ENCODE measurements at places on chromosomes 13 and 19.
A peak's percentile ranks its signal among the peaks of the same experiment; 100 is the strongest.

- no peak for DNase-seq
These were observed 31.0 kb upstream of the COX7A1 start for GRCh38 chr19:36183245-36183628.

- no peak for DNase-seq
These were observed 158.0 kb downstream of the KCTD15 start for GRCh38 chr19:33954686-33955085.

DNA sequence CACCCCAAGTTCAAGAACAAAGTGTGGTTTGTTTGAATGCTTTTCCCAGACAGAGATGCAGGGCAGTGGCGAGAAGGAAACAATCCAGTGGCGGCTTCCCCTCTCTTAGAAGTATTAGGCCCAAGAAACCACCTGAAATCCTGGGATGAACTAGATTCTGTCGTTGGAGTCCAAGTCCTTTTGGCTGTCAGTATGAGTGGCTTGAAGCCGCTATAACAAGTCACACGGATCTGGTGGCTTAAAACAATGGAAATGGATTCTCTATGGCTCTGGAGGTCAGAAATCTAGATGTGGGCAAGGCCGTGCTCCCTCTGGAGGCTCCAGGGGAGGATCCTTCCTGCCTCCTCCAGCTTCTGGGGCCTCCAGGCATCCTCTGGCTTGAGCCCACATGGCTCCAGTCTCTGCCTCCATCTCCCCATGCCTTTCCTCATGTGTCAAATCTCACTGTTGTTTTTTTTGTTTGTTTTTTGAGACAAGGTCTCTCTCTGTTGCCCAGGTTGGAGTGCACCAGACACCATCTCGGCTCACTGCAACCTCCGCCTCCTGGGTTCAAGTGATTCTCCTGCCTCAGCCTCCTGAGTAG is 97.7 kb downstream of the GNG7 start:
- DNase-seq = no peak

DNA sequence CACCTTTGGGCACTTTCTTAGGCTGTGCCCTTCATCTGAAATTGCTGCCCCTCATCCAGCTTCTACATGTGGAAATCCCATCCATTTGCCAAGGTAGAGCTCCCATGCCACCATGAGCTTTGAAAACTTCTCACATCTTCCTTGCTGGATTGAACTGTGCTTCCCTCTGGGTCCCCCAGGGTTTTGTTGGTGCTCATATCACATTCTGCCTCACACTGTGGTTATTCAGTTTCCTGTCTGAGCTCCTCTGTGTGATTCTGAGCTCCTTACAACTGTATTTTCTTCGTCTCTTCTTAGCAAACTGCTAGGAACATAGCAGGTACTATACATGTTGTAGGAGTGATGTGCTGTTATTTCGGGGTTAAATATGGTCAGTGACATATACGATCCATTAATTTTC is 74.9 kb upstream of the KL start:
- DNase-seq = no peak

DNA sequence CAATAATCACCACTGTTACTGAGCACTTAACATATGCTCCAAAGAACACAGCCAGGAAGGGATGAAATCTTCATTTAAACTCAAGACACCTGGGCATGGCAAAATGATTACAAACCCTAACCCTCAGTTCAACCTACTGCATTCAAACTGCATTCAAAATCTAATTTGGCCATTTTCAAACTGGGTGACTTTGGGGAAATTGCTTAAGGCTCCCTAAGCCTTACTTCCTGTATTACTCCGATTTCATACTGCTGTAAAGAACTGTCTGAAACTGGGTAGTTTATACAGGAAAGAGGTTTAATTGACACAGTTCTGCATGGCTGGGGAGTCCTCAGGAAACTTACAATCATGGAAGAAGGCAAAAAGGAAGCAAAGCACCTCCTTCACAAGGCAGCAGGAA is 50.4 kb downstream of the CBY2 start:
- no peak for DNase-seq

DNA sequence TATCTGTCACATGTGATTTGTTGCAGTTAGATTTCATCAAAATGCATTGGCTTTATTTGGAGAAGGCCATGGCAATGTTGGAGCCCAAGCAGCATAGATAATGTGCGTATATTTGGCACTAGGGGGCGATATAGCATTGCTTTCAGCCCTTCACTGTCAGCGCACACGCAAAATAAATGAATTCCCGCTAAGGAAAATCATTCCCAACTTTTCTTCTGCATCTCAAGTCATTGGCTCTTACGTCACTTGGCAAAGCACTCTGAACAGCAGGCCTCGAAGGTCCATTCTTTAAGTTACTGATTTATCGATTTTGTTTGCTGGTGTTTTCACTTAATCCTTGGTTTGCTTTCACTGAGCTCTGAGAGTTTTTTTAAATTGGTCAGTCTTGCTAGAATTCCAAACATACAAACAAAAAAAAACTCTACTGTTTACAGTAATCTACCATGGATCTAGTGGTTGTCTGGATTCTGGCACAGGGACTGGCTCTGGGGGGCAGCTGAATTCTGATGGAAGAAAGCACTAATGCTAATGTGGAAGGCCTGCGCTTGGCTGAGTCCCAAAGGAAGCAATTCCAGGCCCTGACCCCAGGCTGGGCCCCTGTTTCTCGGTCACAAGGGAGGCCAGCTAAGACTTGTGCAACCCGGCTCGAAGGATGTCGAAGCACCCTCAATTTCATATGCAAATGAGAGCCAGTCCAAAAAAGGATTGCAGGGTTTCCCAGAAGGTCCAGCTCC is 97.7 kb upstream of the IPO5 start:
- peak; percentile 90 for DNase-seq

GRCh38 chr13:98471934-98472333 is 105.0 kb downstream of the STK24 start:
- no peak for DNase-seq

DNA sequence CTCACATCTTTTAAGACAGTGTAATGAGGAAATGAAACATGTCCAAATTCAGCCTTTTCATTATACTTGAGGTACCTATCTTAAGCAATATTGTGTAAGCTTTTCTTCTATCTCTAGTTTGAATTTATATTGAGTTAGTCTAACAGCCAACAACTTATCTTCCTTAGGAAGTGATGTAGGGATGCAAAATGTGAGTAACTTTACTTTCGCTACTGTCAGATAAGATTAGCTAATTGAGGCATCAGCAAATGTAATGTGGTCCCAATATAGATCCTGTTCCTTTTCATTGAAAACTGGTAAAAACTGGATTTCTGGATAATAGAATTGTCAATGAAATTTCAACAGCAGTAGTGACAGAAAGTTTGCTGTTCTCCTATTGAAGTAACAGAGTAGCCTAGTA is 902.2 kb downstream of the GPC5 start:
- DNase-seq = no peak

GRCh38 chr19:21082011-21082975 is at the start of gene ZNF714:
Gene ZNF714 (plus strand): TSS chr19:21082203. CDS start chr19:21098269, 16,066 bp downstream.
- DNase-seq = peak; percentile 94

DNA sequence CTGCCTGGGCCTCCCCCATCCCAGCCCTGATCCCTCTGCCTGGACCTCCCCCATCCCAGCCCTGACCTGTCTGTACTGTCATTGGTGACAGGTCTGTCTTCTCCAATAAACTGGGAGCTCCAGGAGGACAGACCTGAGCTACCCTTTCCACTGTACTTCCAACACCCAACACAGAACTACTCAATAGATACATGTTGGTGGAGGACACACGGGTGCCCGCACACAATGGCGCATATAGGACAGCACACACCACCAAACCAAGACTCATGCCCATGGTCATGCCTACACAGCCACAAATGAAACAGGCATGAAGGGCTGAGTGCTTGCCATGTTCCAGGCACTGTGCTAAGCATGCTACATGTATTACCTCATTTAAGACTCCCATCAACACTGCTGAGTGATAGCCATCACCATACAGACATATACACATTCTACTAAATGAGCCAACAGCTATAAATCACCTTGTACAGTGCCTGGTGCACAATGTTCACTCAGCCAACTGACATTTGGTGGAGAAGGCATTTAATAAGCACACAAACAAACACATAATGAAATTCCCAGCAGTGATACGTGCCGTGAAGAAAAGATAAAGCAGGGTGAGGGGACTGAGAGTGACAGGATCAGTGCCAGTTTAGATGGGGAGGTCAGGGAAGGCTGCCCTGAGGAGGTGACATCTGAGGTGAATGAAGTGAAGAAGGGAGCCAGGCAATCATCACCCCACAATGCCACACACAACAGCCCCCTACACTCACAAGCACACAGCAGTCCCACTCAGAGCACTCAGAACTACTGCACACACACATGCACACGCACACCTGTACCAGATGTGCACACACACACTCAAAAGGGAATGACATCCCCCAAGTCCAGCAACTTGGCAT is 857 bp downstream of the POU2F2 start:
- no peak for DNase-seq

- DNase-seq = no peak
These were observed 49.9 kb downstream of the EDNRB start for GRCh38 chr13:77868717-77869116.

DNA sequence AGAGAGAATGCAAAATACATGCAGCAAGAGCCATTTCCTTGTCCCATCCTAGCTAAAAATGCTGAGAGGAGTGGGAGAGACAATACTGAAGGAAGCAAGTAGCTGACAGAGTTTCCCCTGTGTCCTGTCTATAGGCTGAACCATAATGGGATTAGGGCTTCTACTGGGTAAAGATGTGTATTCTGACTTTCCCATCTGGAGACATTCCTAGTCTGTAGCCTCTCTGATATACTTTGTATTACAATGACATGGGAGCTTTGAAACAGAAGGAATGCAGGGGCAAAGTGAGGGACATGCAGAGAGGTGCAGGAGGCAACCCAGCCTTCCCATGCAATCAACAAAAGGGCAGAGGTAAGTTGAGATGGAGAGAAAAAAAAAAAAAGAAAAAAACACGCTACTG is 10.5 kb upstream of the GPC6 start:
- DNase-seq = no peak

- peak; percentile 97 for DNase-seq
These were observed 20.3 kb downstream of the LYL1 start for GRCh38 chr19:13082192-13083007.

DNA sequence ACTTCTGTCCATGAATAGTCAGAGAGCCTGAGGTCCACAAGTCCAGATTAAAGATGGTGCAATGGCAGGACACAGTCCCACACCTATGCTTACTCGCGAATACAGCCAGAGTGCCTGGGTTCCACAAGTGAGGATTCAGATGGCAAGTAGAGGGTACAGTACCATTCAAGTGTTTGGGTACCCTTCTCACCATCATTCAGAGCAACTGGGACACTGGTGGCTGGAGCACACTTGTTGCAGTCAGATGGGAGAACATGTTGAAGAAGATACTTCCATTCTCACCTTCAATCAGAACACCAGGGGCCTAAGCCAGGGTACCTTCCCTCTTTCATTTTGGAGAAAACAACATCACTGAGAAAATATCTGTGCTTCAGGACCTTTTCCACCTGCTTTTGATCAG is 43.7 kb upstream of the ZNF599 start:
- DNase-seq = no peak

- DNase-seq = no peak
These were observed 118.8 kb downstream of the CDK8 start for GRCh38 chr13:26372747-26373146.

DNA sequence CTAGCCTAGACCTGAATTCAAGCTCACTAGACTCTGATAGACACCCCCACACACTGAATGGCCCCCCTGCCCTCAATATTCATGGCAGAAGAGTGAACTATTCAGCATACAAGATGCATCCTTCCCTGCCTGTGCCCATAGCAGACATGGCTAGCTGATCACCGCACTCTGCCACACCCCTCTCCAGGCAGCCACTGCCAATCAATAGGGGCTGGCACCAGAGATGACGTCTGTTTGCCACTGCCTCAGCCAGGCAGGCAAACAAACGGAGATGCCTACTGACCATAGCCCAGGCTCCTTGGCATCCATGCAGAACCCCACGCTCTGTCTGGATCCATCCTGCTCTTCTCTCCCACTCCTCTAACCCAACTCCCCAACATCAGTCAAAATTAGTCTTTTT is 13.8 kb upstream of the NPAS1 start:
- DNase-seq = peak; percentile 30

GRCh38 chr19:34131100-34131499 is 41.2 kb upstream of the LSM14A start:
- DNase-seq = no peak

DNA sequence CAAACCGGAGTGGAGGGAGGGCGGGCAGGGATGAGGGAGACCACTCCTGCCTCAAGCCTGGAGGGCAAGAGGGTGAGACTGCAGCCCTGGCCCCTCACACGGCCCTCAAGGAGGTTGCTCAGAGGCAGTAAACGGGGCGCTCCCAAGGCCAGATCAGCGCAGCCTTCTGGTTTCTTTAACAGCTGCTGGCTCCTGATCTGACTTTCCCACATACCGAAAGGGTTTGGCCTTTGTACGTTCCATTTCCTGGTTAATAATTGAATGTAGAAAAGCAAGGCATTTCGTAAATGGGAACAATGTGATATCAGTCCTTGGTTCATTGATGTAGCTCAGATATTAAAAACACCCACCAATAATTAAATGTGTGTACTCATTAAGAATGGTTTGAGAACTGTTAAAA is 71.5 kb downstream of the GGACT start:
- no peak for DNase-seq

DNA sequence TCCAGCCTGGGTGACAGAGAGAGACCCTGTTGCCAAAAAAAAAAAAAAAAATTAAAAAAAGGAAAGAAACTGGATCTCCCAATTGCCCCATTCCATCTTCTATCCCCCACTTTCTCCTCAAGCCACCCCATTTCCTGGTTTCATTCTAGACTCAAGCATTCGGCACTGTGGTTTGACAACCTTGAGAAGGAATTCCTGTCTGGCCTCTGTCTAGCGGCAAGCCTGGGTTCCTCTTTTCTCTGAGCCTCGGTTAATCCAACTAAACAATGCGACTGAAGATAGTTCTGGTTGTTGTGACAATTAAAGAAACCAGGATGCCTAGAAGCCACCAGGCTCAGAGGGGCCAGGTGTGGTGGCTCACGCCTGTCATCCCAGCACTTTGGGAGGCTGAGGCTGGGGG is 3.3 kb upstream of the C3 start:
- no peak for DNase-seq

DNA sequence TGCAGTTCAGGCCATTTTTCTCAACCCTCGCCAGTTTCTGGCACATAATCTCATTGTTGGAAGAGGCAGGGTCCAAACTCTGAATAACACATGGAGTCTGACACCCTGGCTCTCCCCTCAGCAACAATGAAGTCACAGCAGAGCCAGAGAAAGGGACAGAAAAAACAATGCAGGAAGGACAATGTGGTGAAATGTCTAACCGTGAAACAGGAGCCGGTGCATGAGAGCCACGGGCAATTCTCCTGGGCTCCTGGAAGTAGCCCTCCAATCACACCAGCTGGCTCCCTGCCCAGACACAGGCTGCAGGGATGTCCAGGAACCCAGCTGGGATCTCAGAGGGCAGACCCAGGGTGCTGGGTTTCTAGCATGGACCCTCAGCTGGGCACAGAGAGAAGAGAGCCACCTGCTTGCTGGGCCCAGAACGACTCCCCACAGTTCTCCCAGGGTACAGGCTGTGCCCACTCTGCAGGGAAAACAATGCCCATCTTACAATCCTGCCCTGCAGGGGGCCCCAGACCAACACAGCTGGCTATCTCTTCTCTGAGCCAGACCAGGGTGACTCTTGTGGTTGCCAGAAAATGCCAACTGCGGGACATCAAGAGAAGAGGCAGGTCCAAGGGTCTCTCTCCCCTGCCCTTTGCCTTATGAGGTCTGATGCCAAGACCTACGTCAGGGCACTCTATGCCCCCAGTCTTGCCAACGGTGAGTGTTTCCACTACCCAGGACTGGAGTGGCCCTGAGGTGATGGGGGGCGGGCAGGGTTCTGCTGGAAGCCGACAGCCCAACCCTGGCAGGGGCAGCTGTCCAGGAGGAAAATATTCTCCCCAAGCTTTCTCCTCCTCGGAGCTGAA is 64.5 kb downstream of the CEBPG start:
- DNase-seq = peak; percentile 14

GRCh38 chr19:50490411-50490811 is 13.8 kb upstream of the GARIN5A start:
- DNase-seq = no peak

All from fibroblast of skin of scalp (primary cell).